Suprapubic skin (tissue), 4 donors: ENCODE measurements at places on chromosomes 4 and X. TPM values are rescaled to one million over a fixed set of nuclear protein-coding genes. Genes with fewer than 3 reads are reported as not detected.

The NSUN7 gene
- total RNA-seq, result 4.9 TPM

The XG gene
- total RNA-seq, result 75.4 TPM

DNA sequence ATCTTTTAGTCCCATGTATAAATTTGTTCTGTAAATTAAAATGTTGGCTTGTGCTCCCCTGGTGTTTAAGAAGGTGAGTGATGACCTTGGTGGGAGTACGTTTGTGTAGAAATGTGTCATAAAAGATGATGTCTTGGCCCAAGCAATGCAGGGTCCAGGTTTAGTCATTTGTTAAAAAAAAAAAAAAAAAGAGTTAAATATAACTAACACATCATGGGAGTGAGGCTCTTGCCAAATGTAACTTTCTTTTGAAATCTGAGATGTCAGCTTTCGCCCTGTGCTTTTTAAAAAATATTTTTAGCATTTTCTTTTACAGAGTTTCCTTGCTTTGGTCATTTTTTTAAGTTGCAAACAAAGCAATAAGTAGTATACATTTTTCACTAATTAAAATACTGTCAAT, 135.6 kb downstream of the FBXO8 start:
- no peaks in the 10 kb centered on the region for H3K36me3 ChIP-seq
- no peak for DNase-seq
- H3K4me1 ChIP-seq, result no peaks in the 10 kb centered on the region
- H3K27ac ChIP-seq, result no peak overlapping the region
- H3K4me3 ChIP-seq, result no peak overlapping the region

DNA sequence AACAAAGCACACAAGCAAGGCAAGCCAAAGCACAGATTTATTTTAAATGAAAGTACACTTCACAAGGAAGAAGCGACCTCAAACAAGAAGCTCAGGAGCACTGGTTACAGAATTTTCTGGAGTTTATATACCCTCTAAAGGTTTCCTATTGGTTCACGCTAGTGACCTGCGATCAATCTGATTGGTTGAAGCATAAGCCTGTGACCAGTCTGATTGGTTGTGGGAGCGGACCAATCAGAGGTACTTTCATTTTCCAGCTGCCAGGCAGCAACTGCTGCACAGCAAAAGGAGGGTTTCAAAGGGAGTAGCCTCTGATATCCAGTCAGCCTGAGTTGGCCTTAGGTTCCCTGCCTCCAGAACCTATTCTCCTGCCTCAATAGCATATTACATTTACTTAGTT, 4.6 kb upstream of the AREG start:
- peaks cover 9% of the 10 kb centered on the region for H3K4me1 ChIP-seq
- H3K27ac ChIP-seq, result no peak overlapping the region
- DNase-seq, result no peak

DNA sequence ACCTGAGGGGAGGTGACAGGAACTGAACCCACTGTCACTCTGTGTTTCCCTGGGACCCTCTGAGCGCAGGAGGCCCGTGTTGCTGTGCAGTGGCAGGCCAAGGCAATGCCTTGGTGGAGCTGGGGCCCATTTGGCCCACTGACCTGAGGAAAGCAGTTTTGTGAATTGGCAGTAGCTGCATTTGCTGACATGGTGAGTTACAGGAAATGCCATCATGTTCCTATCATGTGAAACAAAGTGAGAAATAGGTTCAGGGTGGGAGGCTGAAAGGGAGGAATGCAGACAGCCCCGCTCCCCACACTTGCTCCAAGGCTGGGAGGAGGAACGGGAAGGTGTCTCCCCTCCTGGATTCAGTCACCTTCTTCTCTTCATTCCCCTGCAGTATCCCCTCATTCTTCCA, 146.1 kb downstream of the PTTG2 start:
- H3K4me3 ChIP-seq, result no peak overlapping the region
- no peak overlapping the region for H3K27ac ChIP-seq
- DNase-seq, result no peak
- H3K27me3 ChIP-seq, result no peaks in the 10 kb centered on the region

DNA sequence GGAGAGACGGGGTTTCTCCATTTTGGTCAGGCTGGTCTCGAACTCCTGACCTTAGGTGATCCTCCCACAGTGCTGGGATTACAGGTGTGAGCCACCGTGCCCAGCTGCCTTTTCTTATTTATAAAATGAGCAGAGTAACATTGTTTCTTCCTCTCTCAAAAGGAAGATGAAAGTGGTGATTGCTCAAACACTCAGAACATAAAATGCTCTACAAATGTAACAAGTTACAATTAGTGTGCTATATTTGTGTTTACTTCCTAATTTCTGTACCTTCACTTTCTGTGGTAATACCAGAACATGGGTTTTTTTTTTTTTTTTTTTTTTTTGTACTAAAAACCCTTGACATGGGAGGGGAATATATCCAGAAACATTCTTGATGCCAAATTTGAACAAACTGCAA, 197.9 kb downstream of the MGST2 start:
- no peaks in the 10 kb centered on the region for H3K36me3 ChIP-seq
- DNase-seq, result no peak
- no peak overlapping the region for H3K4me3 ChIP-seq
- H3K27me3 ChIP-seq, result no peaks in the 10 kb centered on the region
- H3K27ac ChIP-seq, result no peak overlapping the region
- no peaks in the 10 kb centered on the region for H3K4me1 ChIP-seq

GRCh38 chr4:119652998-119653397, 24.4 kb upstream of the PDE5A start:
- no peaks in the 10 kb centered on the region for H3K36me3 ChIP-seq
- no peak overlapping the region for H3K27ac ChIP-seq
- no peak for DNase-seq
- no peak overlapping the region for H3K4me3 ChIP-seq
- no peaks in the 10 kb centered on the region for H3K4me1 ChIP-seq

- H3K27me3 ChIP-seq, result no peaks in the 10 kb centered on the region
- no peaks in the 10 kb centered on the region for H3K4me1 ChIP-seq
- no peak overlapping the region for H3K4me3 ChIP-seq
- no peaks in the 10 kb centered on the region for H3K36me3 ChIP-seq
- no peak overlapping the region for H3K27ac ChIP-seq
Measured at GRCh38 chrX:112235547-112235946, 153.0 kb upstream of the TRPC5 start.

- H3K27ac ChIP-seq, result no peak overlapping the region
- no peaks in the 10 kb centered on the region for H3K27me3 ChIP-seq
- peaks cover 21% of the 10 kb centered on the region for H3K4me1 ChIP-seq
- no peak for DNase-seq
Measured at GRCh38 chr4:38166768-38167167, 206.6 kb downstream of the PTTG2 start.

DNA sequence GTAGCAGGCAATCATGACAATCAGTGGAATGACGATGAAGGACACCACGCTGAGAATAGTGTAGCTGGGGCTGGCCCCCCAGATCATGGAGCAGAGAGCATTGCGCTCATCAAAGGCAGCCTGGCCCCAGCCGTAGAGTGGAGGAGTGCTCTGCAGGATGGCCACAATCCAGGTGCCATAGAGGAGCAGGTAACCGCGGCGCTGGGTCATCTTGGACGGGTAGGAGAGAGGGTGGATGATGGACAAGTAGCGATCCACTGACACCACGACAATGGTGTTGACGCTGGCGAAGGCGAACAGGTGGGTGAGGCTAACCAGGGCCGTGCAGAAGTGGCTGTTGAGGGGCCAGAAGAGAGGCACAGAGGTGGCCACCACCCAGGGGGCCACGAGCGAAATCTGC, 2.8 kb downstream of the GPR101 start:
- no peaks in the 10 kb centered on the region for H3K36me3 ChIP-seq
- H3K4me3 ChIP-seq, result no peak overlapping the region
- peaks cover 25% of the 10 kb centered on the region for H3K4me1 ChIP-seq
- peaks cover 47% of the 10 kb centered on the region for H3K27me3 ChIP-seq
- H3K27ac ChIP-seq, result no peak overlapping the region
- DNase-seq, result no peak
